ENCODE measurements at places on chromosomes 4 and X.

GRCh38 chr4:168925789-168926490 is 84.1 kb downstream of the CBR4 start:
- DNase-seq: no peak

GRCh38 chr4:95289028-95289634 is 259.6 kb downstream of the UNC5C start:
- no peak for DNase-seq

DNA sequence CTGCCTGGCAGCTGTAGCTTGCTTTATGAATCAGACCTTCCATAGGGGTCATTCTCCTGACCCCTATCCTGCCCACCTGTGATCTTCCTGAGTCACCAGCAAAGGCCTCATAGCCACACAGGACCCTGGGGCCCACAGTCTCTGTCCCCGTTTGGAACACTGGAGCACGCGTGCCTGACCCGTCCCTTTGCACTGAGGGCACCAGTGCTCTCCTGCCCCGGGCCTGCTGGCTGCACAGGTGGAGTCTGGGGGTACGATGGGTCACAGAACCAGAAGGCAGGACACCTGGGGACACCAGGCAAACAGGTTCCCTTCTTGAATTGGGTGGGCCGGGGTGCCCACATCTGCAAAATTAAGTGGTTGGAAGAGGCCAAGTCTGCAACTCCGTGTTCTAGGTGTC is 97.2 kb downstream of the CPZ start:
- no peak for DNase-seq

- DNase-seq: no peak
Observed at GRCh38 chr4:138301536-138301935, 59.4 kb upstream of the SLC7A11 start.
